ENCODE measurements at places on chromosomes 16 and 17.

GRCh38 chr16:57938936-57939871 is 31.7 kb downstream of the CNGB1 start:
- no peak for DNase-seq

DNA sequence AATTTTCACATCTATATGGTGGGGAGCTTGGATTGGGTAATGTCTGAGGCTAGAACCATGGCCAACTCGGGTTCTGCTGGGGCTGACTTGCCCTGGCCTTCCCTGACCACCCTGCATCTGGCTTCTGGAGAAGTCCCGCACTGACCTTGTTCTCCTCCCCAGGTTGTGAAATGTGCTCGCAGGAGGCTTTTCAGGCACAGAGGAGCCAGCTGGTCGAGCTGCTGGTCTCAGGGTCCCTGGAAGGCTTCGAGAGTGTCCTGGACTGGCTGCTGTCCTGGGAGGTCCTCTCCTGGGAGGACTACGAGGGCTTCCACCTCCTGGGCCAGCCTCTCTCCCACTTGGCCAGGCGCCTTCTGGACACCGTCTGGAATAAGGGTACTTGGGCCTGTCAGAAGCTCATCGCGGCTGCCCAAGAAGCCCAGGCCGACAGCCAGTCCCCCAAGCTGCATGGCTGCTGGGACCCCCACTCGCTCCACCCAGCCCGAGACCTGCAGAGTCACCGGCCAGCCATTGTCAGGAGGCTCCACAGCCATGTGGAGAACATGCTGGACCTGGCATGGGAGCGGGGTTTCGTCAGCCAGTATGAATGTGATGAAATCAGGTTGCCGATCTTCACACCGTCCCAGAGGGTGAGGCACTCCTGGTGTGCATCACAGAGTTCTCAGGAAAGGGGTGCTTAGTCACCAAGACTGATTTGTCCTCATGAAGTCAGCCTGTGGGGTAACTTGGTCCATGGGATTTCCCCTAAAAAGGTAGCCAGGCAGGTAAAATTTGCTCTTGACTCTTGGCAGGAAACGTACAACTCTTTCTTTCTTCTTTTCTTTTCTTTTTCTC is 6.1 kb downstream of the NOD2 start:
- DNase-seq: no peak

- DNase-seq: no peak
Observed at GRCh38 chr16:86294535-86295196, 215.7 kb upstream of the FOXF1 start.

GRCh38 chr16:48605518-48606110 is 4.4 kb downstream of the N4BP1 start:
- no peak for DNase-seq

All from left renal cortex interstitium (tissue), 4 donors.